ENCODE measurements at places on chromosomes 2 and 18.

- no peak for DNase-seq
Observed at GRCh38 chr2:105847056-105847455, 102.3 kb downstream of the NCK2 start.

DNA sequence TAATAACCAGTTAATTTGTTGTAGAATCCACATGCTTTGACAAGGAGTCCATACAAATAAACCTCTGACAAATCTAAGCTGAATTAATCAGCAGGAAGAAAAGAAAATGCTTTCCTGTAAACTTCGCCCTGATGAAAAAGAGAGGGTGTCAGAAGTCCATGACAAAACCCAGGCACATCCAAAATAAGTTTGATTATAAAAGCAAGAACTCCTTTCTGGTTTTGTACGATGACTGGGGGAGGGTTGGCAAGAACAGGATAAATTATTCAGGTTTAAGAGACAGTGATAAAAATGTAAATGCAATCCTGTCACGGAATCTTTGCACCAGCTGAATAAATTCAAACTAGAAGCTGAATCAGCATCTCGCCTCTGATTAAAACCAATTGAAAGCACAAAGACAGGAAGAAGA lies 469.2 kb upstream of the TNP1 start:
- no peak for DNase-seq

DNA sequence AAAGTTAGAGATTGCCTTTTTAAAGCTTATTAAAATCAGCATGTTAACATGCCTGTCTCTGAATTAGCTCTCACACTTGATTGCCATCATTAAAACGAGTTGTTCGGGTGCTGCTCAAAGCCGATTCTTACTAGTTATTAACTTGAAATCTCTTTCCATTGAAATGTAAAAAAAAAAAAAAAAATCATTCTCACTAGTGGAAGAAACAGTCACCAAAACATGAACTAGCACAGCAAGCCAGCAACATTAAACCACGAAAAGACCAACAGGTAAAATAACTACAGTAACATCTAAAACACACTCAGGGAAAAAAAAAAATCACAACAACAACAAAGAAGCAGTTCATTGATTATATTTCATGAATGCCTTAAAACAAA lies 264.5 kb downstream of the MEIS1 start:
- no peak for DNase-seq

DNA sequence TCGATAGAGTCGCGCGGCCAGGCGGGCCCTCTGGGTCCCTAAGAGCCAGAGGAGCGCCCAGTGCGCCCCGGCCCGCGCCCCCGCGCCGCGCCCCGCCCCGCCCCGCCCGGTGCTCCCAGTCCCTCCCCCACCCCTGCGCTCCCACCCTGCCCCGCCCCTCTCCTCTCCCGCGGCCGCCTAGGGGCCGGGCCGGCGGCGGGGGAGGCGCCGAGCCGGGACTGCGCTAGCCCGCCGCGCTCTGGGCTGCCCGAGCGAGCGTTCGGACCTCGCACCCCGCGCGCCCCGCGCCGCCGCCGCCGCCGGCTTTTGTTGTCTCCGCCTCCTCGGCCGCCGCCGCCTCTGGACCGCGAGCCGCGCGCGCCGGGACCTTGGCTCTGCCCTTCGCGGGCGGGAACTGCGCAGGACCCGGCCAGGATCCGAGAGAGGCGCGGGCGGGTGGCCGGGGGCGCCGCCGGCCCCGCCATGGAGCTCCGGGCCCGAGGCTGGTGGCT lies at the start of gene GPC1:
GPC1 (plus strand) TSS at position 207 of the 491 bp plus-strand sequence; CDS start at position 463, 256 bp downstream.
- DNase-seq = peak; percentile 64

Data from CD4-positive, alpha-beta T cell treated with Interleukin-1 beta for 1 hour (primary cell).